ENCODE measurements at places on chromosomes 12 and 14. TPM values are rescaled to one million over a fixed set of nuclear protein-coding genes. Genes with fewer than 3 reads are reported as not detected.

The PTPRO gene
- total RNA-seq, result 26.1 TPM

The RTN1 gene
- 4.7 TPM for total RNA-seq

The DBX2 gene
- not detected for total RNA-seq

- no peak for DNase-seq
These were observed 354.2 kb upstream of the ATP2B1 start for GRCh38 chr12:90062799-90063198.

DNA sequence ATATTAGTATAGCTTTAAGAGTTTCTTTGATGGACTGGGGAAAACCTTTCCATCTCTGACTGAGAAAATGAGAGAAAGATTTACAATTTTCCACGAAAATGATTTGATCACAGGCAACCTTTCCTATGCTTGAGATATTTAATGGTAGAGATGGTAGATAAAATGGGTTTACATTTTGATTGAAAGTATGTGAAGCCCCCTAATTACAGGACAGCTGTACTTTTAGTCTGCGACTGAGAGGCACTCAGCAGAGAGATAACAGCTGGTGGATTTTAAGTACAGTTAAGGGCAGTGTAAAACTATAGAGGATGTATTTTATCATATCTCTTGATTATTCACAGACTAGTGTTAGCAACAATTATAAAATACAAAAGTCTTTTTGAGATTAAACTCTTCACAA lies 40.7 kb downstream of the C12orf50 start:
- DNase-seq, result no peak

GRCh38 chr14:90177539-90178189 lies 78.7 kb upstream of the PSMC1 start:
- DNase-seq, result no peak

DNA sequence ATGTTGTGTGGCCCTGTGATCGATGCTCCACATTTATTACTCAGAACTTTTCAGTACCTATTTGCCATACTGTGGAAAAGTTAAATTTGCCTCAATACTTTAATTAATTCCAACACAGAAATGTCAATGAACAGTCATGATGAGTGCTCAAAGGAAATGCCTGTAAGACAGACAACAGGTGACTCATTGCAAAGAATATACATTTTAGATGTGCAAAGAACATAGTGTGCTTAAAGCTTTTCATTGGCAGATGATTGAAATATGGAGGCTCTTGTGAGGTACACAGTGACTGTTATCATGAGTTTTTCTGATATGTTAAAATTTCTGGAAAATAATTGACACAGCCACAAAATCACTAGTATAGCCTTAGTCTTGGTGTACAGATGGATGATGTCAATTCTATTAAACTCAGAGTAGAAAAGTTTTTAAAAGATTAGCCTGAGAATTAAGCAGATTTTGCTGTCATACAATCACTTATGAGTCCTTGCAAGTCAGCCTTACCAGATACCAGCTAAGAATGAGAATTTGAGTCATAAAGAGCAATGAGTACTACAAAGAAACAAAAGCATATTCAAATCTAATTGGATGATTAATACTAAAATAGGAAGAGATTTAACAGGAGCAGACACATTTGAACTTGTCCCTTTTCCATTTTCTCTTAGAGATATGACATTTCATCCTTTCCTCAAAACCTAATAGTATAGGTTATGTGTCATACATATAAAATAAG lies 544.1 kb downstream of the KCNH5 start:
- DNase-seq, result no peak

The ASB2 gene
- 13.4 TPM for total RNA-seq

GRCh38 chr12:58095002-58095401 lies 153.6 kb downstream of the ATP23 start:
- DNase-seq, result no peak

The ULK1 gene
- 20.3 TPM for total RNA-seq

DNA sequence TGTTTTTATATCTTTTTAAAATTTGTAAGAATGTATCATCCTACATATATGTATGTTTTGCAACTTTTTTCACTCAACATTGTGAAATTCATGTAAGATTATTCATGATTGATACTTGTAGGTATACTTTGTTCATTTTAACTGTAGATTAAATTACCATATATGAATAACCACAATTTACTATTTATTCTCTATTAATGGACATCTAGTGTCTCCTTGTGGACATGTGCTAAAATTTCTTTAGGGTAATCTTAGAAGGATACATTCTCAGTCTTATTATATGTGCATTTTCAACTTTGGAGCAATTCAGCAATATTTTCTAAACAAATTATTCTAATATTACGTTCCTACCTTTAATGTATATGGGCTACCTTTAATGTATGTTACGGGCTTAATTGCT lies 192.4 kb downstream of the FUT8 start:
- no peak for DNase-seq

DNA sequence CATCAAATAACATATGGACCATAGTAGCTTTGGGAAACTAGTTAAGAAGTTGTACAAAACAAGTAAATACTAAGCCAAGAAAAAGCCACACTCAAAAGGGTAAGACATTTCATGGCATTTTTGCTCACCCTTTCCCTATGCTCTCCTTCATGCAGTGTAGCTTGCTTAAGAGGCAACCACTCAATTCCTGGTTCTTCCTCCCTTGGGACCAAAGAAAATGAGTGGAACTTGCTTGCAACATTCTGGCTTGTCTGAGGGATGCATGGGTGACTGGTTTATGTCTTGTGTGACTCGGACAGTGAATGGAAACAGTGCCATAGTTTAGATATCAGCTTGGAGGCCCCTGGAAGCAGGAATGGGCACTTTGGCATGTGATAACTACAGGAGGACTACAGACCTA lies 252.0 kb upstream of the ARID2 start:
- DNase-seq, result no peak

DNA sequence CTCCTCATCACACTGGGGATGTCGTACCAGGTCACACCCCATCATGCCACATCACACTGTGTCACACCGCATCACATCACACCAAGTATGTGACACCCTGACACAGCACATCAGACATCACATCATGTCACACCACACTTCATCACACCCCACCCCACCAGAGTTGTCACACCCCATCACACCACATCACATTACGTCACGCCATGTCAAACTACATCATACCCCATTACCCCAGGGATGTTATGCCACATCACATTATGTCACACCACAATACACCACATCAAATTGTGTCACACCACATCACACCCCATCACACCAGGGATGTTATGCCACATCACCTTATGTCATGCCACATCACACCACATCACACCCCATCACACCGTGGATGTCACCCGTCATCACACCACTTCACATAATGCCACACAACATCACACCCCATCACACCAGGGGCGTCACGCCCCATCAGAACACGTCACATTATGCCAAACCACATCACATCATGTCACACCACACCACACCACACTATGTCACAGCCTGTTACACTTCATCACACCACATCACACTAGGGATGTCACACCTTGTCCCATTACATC lies 133.6 kb downstream of the TMEM121 start:
- no peak for DNase-seq

The TUNAR gene
- total RNA-seq, result 0.07 TPM

The GCN1 gene
- 53.4 TPM for total RNA-seq

The TMTC1 gene
- 3.3 TPM for total RNA-seq

The KRT81 gene
- total RNA-seq, result not detected

The ATF7 gene
- 31.1 TPM for total RNA-seq

The LACRT gene
- total RNA-seq, result not detected

- no peak for DNase-seq
These were observed 71.1 kb downstream of the PPP1R36 start for GRCh38 chr14:64620910-64621309.

The ACRBP gene
- 1.6 TPM for total RNA-seq

The SPTB gene
- total RNA-seq, result 0.42 TPM

DNA sequence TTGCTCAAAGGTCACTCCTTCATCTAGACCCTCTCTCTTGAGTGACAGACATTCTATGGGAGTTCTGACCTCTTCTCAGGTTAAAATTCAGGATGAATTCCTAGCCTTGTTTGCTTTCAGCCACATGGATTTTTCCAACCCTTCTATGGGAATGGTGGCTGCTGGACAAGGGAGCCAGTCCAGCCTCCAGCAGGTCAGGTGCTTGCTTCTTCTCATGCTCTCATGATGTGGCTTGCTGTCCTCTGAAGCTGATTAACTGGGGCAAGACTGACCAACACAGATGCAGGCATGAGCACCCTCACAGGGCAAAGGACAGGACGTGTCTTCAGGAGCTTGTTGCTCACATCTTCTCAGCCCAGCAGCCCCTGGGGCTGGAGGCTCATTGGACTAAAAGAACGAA lies 97.2 kb upstream of the SLC35F4 start:
- no peak for DNase-seq

The P3H3 gene
- 4.4 TPM for total RNA-seq

- DNase-seq, result no peak
These were observed 242.1 kb upstream of the FOXN3 start for GRCh38 chr14:89658977-89659670.

- DNase-seq, result no peak
These were observed 172.6 kb downstream of the ANO4 start for GRCh38 chr12:100967189-100967588.

DNA sequence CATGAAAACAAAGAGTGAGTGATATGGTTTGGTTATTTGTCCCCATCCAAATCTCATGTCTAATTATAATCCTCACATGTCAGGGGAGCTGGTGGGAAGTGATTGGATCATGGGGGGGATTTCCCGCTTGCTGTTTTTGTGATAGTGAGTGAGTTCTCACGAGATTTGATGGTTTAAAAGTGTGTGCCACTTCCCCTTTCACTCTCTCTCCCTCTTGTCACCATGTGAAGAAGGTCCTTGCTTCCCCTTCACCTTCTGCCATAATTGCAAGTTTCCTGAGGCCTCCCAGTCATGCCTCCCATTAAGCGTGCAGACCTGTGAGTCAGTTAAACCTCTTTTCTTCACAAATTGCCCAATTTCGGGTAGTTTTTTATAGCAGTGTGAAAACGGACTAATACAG lies 2.1 kb upstream of the ATXN7L3B start:
- DNase-seq, result no peak

DNA sequence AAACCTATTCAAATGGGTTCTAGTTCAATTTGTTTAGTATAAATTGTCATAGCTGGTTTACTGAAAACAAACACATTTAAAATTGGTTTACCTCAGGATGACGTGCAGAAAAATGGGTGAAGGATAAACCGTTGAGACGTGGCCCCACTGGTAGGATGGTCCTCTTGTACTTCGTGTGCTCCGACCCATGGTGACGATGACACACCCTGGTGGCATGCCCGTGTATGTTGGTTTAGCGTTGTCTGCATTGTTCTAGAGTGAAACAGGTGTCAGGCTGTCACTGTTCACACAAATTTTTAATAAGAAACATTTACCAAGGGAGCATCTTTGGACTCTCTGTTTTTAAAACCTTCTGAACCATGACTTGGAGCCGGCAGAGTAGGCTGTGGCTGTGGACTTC lies 8.3 kb downstream of the CALM1 start:
- DNase-seq, result no peak

DNA sequence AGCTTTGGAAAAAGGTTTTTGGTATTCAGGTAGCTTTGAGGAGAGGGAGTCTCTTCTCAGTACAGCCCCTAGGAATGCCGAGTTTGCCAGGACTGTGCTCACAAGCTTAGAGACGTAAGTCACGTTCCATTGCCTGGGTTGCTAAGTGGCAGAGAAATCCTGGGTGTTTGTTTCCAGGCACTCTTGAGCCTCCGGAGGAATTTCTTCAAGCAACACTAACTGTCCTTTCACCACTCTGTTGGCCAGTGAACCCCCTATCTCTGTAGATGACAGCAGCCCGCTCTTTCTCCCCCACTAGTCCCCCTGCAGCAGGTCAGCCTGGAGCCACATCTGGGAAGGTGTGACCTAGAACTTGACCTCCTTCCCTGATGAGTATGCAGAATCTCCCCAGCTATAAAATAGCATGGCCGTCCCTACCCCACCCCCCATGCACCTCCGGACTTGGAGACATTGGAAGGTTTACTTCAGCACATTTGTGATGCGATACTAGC lies 162.7 kb downstream of the ZFP36L1 start:
- peak; percentile 7 for DNase-seq

- peak; percentile 42 for DNase-seq
These were observed 113.7 kb upstream of the NCOR2 start for GRCh38 chr12:124680863-124681778.

The NPAS3 gene
- total RNA-seq, result 1.6 TPM

The RFC5 gene
- 9.4 TPM for total RNA-seq

DNA sequence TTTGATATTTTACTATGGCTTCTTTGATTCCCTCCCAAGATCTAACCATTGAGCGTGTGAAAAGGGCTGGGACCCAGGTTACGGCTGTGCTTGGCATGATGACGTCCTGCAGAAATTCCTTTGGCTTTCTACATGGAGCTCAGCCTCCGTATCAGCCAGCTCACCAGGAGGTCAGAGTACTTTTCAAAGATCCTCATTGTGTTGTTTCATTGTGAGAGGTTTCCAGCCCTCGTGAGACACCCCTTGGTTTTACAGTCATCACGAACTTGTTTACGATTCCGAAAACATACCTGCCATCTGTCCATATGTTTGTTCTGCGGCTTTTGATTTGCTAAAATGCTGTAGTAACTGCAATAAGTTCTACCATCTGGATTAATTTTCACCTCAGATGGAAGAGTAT lies 453.1 kb downstream of the TMEM121 start:
- DNase-seq, result no peak

DNA sequence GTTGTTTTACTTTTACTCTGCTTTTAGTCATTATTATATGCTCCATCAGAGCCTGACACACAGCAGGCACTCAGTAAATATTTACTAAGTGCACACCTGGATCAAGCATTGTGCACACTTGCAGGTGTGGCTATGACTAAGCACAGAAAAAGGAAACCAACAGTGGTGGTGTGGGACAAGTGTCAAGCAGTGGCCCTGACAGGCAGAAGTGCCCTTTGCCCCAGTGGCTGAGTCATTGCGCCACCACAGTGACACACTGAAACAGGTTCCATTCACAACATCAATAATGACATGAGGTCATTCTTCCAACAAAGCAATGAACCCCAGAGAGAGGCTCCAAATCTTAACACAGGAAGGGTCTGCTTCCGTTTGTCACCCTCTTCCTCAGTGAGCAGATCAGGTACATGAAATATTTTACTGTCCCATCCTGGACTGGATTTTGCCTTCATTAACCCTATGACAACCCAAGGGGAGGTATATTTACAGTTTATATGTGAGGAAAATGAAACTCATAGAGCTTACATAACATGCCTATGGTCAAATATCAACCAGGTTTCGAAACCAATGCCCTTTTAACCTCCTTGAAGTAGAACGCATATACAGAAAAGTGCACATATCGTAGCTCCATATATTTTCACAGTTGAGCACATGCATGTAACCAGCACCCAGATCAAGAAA lies 82.6 kb upstream of the GTF2A1 start:
- DNase-seq, result peak; percentile 91

DNA sequence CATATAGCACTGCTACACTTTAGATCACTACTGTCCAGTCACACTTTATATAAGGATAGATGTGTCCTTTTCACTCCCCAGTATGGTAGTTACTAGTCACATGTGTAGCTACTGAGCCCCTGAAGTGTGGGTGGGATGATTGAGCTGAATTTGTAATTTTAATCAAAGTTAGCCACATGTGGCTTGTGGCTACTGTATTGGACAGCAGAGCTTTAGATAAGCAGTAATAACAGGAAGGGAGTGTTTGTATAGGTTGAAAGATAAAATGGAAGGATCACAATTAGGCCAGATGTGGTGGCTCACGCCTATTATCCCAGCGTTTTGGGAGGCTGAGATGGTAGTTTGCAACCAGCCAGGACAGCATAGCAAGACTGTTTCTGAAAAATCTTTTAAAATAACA lies 23.5 kb downstream of the NAA30 start:
- DNase-seq, result no peak

The MMP17 gene
- total RNA-seq, result 1.3 TPM
